ENCODE measurements at places on chromosomes 16 and 17.

DNA sequence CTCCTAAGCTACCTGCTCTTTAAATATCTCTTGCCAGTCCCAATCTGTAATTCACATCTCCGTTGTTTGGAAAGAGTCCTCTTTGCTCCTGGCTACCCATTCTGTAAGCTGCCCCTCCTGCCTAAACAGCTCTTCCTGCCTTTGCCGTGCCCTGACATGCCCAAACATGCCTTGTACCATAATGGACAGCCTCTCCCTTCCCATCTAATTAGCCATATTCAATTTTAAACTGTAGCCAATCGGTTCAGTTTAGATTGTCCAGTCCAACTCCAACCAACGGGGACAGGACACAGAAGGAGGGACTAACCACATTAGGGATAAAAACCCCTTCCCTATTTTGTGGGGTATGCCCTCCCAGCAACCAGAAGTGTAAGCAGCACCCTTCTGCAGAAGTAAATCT, 30.6 kb upstream of the CLEC3A start:
- DNase-seq, result no peak

GRCh38 chr16:79213214-79213613, 387.3 kb downstream of the MAF start:
- DNase-seq, result no peak

GRCh38 chr16:50731130-50731988, 10.5 kb upstream of the CYLD start:
- DNase-seq, result no peak

DNA sequence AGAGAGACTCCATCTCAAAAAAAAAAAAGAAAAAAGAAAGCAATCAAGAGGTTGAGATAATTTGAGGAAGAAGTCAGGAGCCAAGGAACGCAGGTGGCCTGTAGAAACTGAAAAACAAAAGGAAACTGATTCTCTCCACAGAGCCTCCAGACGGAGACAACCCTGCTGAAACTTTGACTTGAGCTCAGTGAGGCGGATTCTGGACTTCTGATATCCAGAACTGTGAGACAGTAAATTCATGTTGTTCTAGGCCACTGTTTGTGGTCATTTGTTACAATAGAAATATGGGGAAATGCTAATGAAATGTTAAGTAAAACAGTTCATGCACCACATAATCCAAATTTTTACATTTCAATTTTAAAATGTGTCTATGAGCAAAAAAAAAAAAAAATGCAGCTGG, 5.2 kb downstream of the MBTPS1 start:
- DNase-seq, result no peak

DNA sequence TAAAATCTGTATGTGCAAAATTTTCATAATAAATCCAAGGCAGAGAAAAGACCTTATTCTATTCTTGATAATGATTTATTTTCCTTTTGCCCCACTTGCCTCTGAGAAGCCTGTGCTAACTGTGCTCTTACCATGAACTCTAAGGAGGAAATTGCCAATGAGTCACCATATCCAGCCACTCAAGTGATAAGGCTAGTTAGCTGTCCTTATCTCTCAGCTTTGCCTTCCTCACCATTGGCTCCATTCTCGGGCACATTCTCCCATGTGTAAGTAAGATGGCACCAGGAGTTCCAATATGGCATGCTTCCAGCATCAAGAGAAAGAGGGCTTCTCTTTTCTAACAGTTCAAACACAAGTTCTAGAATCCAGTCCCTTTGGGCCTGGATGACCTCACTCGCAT, 142.4 kb downstream of the TOX3 start:
- DNase-seq, result no peak
